ENCODE measurements at places on chromosomes 3 and 15.
A peak's percentile ranks its signal among the peaks of the same experiment; 100 is the strongest.

DNA sequence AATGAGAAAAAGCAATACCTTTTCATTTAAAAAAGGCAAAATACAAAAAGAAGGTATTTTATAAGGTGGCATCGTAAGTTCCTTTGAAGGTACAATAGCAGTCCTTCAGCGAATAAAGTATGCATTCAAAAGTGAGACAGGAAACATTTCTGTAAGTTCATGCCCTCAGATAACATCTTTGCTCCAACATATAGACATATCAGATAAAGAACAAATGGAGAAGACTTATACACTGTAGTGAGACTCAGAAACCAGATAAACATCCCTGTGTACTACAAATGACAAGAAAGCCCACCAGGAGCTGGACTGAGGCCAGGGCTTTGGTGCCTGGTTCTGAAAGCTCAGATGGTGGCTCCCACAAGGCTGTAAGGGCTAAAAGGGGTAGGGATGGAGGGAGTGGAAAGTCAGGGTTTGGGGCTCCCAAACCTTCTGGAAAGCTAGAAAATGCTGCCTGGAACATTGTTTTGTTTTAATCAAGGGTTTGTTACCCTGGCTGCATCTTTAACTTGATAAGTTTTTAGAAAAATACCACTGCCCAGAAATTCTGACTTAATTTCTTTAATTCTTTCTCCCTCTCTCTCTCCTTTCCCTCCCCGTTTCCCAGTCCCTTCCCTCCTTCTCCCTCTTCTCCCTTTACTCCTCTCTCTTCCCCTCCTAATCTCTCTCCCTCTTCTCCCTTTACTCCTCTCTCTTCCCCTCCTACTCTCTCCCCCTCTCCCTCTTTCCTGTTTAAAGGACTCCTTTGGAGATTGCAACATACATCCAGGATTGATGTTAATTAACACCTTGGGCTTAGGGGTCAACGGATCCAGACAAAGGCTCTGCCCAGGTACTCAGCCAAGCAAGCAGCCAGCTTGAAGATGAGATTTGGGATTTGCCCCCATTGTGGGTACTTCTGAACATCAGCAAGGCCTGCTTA lies 126.1 kb downstream of the AQP9 start:
- DNase-seq: no peak

GRCh38 chr3:31567036-31567435 lies 34.3 kb downstream of the STT3B start:
- peak; percentile 45 for DNase-seq

DNA sequence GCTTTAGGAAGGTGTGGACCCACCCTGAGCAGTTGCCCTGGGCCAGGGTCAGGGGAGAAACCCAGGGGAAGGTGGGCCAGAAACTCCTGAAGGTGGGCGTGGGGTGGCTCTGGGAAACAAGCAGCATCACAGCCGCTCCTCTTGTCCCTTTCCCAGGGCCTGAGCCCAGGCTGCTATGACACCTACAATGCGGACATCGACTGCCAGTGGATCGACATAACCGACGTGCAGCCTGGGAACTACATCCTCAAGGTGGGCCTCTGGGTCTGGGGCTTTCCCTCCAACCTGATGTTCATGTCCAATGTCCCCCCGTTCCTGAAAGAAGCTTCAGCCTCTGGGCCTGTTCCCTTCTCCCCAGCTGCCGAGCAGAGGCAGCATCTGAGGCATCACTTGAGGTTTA lies 21.4 kb downstream of the LOXL1 start:
- DNase-seq: no peak

DNA sequence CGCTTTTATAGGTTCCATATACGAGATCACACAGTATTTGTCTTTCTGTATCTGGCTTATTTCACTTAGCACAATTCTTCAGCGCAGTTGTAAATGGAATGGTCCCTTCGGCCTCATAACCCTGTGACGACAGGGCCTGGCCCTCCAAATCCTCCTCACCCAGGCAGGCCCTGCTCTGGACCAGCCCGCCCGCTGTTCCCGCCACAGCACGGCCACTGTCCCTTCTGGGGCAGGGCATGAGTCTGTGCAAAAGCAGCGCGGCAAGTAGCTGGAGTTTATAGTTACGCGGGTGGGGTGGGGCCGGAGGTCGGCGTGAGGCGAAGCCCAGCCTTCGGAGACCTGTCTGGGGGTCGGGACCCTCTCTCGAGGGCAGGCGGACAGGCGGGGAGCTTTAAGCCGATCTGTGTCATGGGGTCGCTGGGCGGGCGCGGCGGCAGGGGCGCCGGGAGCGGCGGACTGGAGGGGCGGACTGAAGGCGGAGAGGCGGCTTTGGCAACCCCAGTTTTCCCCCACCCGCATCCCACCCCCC lies 543 bp downstream of the ARPIN start:
- DNase-seq: no peak

DNA sequence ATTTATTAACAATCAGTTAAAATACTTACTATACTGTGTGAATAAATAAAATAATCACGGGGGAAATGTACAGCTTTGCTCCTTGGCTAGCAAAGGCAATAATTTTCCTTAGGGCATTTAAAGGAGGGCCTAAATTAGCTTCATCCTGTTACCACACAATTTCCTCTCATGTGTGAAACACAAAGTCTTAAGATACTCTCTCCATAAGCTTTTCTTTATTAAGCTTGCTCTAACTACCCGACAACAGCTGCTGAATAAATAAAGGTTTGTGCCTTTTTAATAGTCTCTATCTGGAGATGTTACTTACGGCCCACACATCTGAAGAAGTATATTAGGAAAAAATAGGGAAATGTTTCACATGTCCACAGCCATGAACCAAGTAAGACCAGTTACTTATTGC lies 29.7 kb downstream of the ZNF106 start:
- no peak for DNase-seq

DNA sequence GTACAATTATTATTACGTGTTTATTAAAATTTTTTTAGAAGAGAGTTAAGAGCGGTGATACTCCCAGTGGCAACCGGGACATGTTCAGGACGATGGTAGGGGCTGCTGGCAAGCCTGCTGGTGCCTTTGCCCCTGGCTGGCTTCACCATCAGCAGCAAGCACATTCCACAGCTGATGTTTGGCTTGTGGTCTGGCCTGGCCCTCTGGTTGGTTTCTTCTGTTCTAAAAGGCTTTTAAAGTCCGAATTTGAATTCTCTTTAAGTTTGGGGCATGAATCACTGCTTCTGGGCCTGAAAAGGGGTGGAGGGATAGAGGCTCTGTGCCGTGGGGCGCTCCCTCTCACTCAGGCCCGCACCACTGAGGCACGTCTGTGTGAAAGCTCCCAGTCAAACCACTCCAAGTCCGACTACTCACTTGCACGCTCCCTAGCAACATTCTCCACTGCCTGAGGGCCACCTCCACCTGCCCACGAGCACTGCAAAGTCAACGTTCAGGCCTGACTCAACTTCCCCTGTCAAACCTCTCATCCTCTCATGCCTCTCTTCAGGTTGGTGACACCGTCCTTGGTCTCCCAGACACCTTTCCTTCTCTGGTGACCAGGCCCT lies 10.1 kb downstream of the ITGA11 start:
- DNase-seq: no peak

DNA sequence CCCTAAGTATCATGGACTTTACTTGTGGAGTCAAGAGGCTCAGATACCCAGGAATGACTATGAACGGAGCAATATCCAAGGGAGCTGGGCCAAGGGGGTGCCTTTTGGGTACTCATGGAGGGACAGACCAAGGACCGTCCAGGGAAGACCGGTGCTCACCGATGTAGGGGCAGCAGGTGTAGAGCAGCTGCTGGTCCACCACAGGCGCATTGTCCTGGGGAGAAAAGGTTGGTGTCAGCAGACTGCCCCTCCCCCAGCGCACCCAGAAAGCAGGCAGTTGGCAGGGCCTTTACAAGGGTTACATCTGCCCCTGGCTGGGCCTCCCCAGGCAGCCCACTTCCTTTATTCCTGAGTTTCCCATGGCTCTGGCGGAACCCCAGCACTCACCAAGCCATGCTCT lies 7.5 kb downstream of the CDAN1 start:
- DNase-seq: no peak

GRCh38 chr15:90638201-90638691 lies 78.9 kb upstream of the BLM start:
- DNase-seq: no peak

DNA sequence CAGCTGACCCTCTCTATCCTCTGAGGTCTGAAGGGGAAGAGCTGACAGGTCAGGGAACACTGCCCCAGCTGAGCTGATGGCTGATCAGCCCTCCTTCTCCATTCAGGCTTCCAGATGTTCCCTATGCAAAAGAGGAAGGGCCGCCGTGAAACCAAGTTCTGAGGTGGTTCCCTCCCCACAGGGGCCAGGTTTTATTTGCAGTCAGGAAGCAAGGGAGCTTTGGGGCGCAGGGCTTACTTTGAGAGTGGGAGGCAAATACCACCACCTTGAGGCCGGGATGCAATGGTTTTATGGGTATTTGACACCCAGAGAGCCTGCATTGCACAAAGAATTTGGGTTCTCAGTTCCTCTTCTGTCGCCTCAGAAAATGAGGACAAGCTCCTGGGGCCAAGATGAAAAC lies 186.9 kb downstream of the ARRDC4 start:
- no peak for DNase-seq

DNA sequence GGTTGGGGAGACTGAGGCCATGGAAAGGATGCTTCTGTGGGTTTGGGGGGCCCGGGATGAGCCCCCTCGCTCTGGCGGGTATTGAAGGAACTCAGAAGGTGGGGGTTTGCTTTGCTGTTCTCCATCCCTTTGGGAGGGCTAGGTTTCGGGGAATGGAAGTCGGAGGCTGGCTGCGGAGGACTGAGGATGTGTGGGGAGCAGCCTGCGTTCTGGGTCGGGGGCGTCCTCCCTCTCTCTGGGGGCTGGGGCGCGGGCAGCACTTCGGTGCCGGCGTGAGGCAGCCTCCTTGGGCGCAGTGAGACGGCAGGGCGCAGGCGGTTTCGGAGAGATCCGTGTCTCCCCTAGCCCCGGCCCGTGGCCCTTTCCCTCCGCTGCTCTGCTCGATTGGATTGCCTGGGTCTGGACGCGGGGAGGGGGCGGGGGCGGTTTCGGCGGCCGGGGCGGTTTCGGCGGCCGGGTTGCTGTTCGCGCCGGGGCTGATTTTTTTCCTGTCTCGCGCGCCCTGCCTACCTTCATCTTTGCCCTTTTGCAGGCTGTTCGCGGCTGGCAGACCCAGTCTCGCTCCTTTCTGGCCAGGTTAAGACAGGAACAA lies 1.4 kb downstream of the PTPRG start:
- no peak for DNase-seq

- DNase-seq: no peak
Measured at GRCh38 chr15:78642331-78642730, 1.3 kb upstream of the CHRNB4 start.

DNA sequence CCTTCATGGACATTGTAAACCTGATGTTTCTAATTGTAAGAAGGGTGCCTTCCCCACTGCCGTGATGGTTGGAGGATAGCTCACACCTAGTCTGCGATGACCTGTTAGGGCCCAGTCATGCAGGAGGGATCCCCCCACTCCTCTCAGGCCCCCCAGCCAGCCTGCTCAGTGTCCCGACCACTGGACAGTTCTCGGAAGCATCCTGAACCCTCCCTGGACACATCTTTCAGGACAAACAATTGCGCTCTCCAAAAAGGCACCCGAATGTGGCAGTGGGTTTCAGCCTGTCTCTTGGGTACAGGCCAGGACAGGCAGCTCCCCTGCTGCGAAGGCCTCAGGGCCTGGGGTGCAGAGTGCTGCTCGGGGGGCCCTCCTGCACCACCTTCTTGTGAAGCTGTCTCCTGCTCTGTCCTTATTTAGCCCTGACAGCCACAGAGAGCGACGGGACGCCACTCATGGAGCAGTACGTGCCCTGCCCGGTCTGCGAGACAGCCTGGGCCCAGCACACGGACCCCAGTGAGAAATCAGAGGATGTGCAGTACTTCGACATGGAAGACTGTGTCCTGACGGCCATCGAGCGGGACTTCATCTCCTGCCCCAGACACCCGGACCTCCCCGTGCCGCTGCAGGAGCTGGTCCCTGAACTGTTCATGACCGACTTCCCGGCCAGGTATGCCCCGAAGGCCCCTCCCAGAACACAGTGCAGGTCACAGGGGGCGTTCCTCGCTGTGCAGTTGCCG lies 132.3 kb downstream of the LRRK1 start:
- no peak for DNase-seq

DNA sequence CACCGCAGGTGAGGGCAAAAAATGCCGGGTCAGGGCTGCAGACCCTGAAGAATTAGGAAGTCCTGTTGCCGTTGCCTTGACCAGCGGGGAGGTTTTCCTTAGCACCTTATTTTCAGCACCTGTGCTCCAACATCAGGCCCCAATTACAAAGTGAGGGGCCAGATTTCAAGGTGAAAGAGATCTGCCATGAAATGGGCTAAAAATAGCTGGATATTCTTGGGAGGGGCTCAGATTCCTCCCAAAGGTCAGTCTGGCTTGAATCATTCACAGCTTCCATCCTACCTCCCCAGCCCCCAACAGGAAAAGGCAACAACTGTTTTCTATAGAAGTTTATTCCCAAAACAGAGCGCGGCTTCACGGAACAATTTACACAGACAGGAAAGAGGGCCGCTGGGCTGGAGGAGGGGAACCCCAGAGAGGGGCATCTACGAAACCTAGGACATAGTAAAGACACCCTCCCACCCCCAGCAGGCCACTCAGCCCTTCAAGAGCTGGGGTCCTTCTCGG lies 941 bp upstream of the SLC26A6 start:
- no peak for DNase-seq

DNA sequence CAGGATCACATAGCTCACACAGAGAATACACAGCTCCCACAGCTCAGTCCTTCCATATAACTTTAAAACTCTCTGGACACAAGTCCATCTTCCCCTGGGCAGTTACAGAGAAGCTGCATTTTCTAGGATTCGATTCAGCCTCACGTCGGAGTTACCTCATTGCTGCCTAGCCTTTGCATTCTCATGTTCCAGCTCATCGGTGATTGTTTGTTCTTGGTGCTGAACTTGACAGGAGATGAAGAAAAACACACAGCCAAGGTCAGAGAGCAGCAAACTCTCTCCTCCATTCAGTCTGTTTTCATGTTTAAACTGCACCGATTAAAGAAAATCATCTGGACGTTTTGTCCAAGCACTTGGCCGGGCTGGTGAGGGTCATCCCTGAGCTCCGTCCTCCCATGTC lies 375.5 kb upstream of the CFAP20DC start:
- no peak for DNase-seq

GRCh38 chr3:45311327-45311726 lies 77.0 kb upstream of the LARS2 start:
- no peak for DNase-seq

DNA sequence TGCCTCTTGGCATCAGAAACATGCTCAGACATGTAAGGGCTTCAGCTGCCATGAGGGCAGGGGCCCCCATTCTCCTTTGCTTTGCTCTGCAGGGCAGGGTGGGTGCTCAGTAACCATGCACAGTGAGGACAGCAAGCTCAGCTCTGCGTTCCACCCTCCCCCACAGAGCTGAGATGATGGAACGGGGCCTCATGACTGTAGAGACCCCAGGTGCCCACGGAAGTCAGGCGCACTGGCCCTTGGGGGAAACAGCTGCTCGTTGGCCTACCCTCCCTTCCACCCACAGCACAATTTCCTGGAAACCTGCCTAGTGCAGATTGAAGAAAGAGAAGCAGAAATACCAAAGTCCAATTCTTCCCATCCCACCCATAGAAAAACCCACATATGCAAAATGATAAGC lies 10.5 kb downstream of the CTXND1 start:
- DNase-seq: no peak
